ENCODE measurements at places on chromosomes 5 and 9.

GRCh38 chr5:160619381-160619780 is 197.7 kb downstream of the PTTG1 start:
- DNase-seq = no peak

DNA sequence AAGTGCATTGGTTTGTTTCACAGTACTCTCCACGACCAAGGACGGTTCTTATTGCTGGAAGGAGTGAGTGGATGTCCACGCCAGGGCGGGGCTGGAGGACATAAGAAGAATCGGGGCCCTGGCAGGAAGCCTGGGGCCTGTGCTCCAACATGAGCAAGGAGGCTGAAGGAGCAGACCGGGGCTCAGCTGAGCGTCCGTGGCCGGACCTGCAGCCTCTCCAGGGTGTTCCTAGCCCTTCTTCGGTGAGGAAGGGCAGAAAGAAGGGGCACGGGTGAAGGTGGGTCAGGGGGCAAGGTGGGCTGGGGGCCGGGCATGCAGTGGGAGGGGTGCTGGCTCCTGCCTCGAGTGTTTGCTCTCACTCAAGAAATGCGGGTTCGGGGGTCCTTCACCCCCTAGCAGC is 18.1 kb downstream of the FAM78A start:
- no peak for DNase-seq

DNA sequence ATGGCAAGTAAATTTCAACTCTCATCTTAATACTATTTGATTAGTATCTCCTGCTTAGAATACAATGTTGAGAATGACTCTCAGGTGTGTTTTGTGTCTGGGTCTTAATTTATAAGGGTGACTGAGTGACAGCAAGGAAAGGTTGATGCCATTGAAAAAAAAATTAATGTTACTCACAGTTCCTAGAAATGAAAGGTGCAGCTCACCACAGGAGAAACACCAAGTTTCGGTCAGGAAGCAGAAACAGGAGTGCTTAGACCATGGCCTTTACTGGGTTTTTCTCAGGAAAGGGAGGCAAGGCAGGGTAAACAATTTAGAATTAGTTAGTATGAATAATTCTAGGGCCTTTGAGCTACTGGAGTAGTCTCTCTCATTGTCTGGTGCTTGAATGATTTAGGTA is 159.2 kb upstream of the C9orf72 start:
- no peak for DNase-seq

GRCh38 chr9:134395737-134396257 is 69.5 kb downstream of the RXRA start:
- DNase-seq = no peak

- DNase-seq = no peak
Measured at GRCh38 chr9:134329886-134330285, 3.6 kb downstream of the RXRA start.

- peak; percentile 68 for DNase-seq
Measured at GRCh38 chr5:143400541-143401226, 2.8 kb downstream of the NR3C1 start.

- no peak for DNase-seq
Measured at GRCh38 chr9:137762414-137763061, 115.0 kb upstream of the CACNA1B start.

DNA sequence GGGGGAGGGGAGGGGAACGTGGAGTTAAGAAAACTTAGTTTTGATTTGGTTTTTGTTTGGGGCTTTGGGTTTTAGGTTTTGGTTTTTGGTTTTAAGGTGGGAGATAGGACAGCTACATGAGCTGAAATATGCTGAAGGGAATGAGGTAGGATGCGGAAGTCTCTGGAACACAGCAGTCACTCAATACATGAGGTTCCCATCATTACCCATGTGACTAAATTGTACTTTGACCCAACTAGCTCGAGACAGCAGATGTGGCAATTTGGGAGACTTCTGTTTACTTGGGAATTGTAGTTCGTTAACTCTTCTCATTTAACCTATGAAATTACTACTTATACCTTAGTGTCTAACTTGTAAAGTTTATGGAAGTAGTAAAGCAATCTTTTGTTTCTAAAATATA is 124.2 kb downstream of the TLE1 start:
- DNase-seq = no peak

DNA sequence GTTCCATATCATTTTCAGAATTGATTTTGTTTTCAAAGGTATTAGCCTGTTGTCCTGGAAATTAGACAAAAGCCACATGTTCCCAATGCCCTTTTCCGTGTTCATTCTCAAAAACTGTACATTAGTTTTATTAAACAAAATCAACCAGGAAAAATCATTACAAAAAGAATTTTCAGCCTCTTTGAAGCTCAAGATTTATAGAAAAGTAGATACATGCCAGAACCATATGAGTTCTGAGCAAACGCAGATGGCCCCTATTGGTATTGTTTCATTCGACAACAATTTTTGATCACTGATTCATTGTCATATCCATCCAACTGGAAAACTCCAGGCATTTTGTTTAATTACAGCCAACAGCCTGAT is 148.5 kb upstream of the GRAMD2B start:
- DNase-seq = no peak

DNA sequence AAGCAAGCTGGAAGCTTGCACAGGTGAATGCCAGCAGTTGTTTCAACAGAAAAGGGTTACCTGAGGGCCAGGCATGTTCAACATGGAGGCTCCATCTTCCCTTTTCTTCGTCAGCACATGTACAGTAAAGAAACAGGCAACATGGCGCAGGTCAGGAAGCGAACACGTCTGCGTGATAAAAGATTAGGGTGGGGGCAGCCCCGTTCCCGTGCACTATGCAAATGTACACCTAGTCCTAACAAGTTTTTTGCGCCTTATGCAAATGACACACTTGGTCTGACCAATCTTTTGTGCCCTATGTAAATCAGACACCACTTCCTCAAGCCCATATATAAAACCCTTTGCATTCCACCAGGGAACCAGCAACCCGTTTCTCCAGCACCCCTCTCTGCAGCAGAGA is 452.1 kb upstream of the PTPRD start:
- no peak for DNase-seq

DNA sequence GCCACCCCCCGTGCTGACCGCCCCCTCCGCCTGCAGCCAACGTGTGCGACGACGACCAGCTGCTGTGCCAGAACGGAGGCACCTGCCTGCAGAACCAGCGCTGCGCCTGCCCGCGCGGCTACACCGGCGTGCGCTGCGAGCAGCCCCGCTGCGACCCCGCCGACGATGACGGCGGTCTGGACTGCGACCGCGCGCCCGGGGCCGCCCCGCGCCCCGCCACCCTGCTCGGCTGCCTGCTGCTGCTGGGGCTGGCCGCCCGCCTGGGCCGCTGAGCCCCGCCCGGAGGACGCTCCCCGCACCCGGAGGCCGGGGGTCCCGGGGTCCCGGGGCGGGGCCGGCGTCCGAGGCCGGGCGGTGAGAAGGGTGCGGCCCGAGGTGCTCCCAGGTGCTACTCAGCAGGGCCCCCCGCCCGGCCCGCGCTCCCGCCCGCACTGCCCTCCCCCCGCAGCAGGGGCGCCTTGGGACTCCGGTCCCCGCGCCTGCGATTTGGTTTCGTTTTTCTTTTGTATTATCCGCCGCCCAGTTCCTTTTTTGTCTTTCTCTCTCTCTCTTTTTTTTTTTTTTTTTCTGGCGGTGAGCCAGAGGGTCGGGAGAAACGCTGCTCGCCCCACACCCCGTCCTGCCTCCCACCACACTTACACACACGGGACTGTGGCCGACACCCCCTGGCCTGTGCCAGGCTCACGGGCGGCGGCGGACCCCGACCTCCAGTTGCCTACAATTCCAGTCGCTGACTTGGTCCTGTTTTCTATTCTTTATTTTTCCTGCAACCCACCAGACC is 80.2 kb downstream of the NTNG2 start:
- no peak for DNase-seq
